Karpas-422 (cell line): ENCODE measurements at places on chromosomes 11 and 22. TPM values are rescaled to one million over a fixed set of nuclear protein-coding genes. Genes with fewer than 3 reads are reported as not detected.

- no peak overlapping the region for H3K4me3 ChIP-seq
- no peak overlapping the region for H3K27ac ChIP-seq
- H3K27me3 ChIP-seq: no peaks in the 10 kb centered on the region
- peaks cover 26% of the 10 kb centered on the region for H3K4me1 ChIP-seq
- H3K36me3 ChIP-seq: no peaks in the 10 kb centered on the region
- DNase-seq: peak; percentile 59
Measured at GRCh38 chr22:46131151-46131587, 19.2 kb upstream of the PPARA start.

- peak overlapping the region; percentile 98 for H3K27ac ChIP-seq
- no peak for DNase-seq
- peak overlapping the region; percentile 45 for H3K4me3 ChIP-seq
- H3K36me3 ChIP-seq: peaks cover 13% of the 10 kb centered on the region; the same call in 1 of the 2 replicates
Measured at GRCh38 chr22:45777852-45778375, 106.3 kb downstream of the ATXN10 start.

DNA sequence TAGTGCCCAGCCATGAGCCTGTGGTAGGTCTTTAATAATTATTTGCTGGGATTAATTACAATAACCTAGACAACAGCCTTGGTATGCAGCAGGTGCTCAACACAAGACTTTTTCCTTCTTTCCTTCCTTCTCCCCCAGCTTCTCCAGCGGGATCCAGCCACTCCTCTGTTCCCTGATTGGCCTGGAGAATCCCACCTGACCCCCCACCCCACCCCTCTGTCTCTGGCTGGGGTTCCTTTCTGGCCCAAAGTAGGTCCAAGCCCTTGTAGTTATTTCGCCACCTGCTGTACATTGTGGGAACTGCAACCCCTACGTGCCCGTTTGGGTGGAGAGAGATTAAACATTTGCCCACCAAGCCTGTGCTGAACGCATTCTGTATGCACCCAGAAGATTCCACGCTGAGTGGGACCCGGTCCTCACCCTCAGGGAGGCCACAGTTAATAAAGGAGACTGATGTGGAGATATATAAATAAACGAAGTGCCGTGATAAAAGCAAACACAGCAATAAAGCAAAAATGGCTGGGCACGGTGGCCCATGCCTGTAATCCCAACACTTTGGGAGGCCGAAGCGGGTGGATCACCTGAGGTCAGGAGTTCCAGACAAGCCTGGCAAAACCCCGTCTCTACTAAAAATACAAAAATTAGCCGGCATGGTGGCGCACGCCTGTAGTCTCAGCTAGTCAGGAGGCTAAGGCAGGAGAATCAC lies 32.1 kb upstream of the DGKZ start:
- no peak overlapping the region for H3K4me3 ChIP-seq
- H3K36me3 ChIP-seq: no peaks in the 10 kb centered on the region

DNA sequence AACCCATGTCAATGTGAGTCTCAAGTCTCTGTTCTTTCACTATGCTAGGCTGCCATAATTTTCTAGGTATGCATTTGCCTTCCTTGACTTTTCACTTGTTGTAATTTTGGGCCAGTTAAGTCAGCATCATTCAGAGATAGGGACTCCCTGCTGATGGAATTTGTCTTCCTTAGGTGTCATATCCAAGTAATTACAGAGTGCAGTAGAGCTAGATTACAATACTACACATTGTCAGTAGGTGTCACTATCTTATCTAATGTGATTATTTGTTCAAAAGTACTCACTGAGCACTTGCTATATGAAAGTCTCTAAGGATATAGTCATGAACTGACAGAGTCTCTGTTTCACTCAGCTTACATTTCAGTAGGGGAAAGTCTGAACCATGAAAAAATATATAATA lies 25.0 kb upstream of the SYN3 start:
- no peaks in the 10 kb centered on the region for H3K27me3 ChIP-seq
- H3K4me3 ChIP-seq: no peak overlapping the region
- peak; percentile 74 for DNase-seq
- H3K36me3 ChIP-seq: no peaks in the 10 kb centered on the region
- no peaks in the 10 kb centered on the region for H3K4me1 ChIP-seq
- H3K27ac ChIP-seq: no peak overlapping the region

DNA sequence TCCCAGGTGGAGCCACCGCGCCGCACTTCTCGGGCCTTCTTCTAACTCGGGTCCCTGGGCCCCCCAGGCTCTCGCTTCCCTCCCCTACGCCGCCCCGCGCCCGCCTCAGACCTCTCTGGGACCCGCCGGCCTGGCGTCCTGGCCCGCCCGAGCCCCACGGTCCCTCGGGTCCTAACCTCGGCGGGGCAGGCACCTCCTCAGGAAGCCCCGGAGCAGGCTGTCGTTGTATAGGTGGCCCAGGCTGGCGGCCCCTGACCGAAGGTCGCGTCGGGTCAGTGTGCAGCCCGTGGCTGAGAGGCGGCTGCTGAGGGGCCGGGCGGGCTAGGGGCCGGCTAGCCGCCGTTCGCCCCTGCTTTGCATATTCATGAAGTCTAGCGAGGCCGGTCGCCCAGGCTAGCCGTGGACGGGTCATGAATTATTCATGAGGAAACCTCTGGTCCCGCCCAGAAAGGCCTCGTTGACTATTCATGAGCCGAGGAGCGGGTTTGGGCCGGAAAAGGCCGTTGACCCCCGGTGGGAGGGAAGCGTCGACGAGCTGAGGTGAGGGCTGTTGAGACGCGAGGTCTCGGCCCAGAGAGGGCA lies at the start of gene HORMAD2:
Gene HORMAD2, plus strand, starts transcription at position 513 of the 582 bp plus-strand sequence. CDS start 13,489 bp downstream, outside the sequence.
- no peak for DNase-seq
- peaks cover 8% of the 10 kb centered on the region for H3K4me1 ChIP-seq
- H3K27ac ChIP-seq: no peak within 1 kb of the TSS

CNTF gene
- total RNA-seq: 0.76 and 4.1 TPM in 2 replicates
